ACHN (cell line): ENCODE measurements at places on chromosomes 1 and 21.

DNA sequence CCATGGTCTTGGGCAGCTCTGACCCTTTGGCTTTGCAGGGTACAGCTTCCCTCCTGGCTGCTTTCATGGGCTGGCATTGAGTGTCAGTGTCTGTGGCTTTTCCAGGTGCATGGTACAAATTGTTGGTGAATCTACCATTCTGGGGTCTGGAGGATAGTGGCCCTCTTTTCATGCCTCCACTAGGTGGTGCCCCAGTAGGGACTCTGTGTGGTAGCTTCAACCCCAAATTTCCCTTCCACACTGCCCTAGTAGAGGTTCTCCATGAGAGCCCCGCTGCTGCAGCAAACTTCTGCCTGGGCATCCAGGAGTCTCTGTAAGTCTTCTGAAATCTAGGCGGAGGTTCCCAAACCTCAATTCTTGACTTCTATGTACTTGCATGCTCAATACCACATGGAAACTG lies 494.5 kb upstream of the LRRC7 start:
- DNase-seq = peak; percentile 1

DNA sequence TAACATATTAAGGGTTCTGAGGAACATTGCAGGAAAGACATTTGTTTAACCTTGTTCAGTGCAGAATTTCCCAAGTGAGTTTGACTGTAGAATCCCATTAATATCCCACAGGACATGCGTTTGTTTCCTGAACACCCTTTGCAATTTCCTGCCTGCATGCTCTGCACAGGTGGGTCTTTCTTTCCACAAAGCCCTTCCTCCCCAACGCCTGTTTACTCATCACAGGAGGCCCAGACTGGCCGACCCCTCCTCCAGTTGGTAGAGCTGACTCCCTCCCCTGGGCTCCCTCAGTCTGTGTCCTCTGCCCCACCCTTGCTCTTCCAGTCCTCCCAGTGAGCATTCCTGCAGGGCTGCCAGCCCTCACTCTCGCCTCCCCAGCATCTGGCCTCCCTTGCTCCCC lies 47.5 kb upstream of the CTPS1 start:
- DNase-seq = no peak

GRCh38 chr1:172746091-172746949 lies 87.4 kb downstream of the FASLG start:
- peak; percentile 95 for DNase-seq

GRCh38 chr1:109501644-109502363 lies 7.7 kb downstream of the AMIGO1 start:
- no peak for DNase-seq

DNA sequence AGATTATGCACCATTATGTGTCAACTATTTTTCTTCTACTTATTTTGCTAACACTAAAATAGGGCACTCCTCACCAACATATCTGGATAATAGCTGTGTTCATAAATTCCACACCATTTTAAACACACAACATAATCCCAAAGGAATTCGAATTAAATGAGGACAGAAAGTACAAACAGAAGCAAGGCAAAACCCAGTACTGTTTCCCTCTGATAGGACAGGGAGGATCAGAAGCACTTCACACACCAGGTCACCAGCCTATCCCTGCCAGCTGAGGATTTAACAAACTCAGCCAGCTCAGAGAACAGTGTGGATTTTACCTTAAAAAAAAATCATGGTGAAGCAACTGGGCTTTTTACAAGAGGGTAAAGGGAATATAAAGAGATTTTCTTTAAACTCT lies 20.0 kb downstream of the CRYZ start:
- DNase-seq = no peak

DNA sequence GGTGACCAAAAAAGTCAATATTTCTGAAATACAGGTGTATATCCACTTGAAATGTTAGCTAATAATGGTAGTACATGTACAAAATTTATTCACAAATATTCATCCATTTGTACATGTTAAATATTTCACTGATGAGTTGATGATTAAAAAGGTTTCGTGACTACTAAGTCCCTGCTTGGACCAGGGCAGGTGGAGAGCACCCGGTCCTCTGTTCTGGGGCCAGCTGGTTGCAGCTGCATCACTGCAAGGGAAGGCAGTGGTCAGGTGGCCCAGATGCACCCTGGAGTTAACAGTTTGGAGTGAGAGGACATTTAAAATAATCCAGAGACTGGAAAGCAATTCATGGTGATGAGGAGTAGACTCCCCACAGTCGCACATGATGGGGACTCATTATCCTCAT lies 141.2 kb downstream of the ZBTB18 start:
- DNase-seq = no peak

- no peak for DNase-seq
Observed at GRCh38 chr1:185610954-185611353, 123.2 kb upstream of the HMCN1 start.

GRCh38 chr1:110211496-110212168 lies 1.5 kb downstream of the KCNC4 start:
- no peak for DNase-seq

DNA sequence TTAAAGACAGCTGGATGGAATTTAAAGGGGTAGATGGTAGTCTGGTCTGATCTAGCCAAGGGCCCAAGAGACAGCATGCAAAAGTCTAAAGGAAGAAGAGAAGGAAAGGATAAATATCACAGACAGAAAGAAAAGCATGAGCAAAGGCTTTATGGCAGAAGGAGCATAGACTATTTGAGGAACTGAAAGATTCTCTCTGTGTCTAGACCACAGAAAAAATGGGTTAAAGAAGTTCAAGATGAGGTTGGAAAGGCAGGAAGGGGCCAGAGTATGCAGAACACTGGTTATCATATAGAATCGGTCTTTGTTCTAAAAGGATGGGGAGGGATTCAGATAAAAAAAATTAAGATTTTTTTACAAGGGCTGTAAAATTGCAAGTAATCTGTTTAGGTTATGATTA lies 136.8 kb upstream of the SGIP1 start:
- no peak for DNase-seq

DNA sequence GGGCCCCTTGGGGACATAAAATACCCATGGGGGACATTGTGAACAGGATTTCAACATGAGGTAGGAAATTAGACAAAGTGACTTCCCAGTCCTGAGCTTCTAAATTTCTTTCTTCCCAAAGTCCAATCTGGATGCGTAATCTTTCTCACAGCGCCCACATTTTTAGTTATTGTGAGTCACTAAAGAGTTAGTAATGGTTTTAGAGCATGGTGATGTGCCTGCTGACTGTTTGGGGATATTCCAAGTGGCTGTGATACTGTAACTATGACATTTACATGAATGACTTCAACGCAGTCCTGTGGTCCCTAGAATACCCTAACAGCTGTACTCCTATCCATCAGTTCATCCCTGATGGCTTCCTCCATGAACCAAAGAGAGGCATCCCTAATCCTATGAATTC lies 224.0 kb upstream of the COA6 start:
- DNase-seq = no peak

DNA sequence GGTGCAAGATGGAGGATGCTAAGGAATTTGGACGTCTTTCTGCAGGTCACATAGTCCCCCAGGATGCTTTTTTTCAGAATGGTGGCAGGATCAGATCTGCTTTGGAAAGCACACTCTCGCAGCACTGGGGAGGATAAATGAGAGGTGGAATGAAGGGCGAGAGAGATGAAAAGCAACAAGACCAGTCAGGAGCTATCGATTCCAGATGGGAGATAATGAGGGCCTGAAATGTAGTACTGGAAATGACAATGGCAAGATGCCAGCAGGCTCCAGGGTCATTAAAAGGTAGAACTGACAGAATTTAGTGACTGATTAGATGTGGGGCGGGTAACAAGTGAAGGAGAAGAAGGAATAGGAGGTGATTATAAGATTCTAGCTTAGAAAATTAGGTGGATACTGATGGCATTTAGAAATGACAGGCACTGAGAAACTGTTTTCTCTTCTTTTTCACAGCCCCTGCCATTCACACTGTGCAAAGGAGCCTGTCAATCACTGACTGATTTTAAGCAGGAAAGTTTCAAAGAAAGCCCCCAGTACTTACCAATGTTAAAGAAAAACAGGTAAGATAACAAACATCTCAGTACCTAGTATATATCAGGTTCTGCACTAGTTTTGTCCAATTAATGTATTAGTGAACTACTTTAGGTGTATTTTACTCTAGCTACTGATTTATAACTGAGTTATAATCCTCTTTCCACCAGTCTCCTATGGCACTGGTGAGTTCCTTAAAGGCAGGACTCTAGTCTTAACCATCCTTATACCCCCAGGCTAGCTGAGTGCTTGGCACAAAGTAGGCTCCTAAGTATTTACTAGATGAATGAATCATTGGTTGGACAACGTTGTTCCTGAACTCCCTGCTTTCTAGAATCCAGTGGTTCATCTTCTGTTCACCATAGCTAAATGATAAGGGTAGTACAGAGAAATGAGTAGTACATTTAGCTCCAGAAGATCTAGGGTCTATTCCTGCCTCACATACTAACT lies 9.2 kb downstream of the PIGM start:
- DNase-seq = no peak

DNA sequence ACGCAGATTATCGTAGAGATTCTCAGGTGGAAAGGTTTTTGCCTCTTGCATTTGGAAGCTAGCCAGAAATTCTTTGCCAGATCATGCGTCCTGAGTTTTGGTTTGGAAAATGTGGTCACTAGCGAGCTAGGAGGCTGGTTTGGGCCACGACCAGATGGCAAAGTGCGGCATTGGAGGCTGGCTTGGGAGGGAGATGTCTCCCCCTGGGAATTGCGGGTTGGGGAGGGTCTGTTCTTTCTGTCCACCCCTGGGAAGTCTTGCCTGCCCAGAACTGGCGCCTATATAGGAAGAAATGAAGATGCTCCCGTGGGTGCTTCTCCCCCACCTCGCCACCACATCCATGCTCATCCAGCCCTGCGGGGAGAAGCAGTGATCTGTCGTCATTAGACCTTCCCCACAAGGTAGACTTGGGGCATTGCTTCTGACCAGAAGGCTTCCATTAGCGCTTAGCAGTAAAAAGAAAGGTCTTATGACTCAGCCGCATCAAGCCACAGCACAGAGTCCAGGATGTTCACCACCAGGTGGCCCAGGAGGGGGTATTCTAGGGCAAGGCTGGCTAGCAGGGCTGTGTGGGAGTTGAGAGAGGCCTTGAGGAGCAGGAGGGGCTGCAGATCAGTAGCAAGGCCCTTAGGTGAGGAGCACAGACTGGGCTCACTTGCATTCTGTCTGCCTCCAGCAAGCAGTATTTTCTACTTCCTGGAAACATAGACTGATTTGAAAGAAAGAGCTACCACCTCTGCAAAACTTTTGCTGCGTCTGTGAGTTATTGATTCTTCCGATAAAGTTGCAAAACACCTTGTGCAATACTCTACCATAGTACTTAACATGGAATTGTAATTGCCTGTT lies 1.5 kb upstream of the PTP4A2 start:
- peak; percentile 93 for DNase-seq

DNA sequence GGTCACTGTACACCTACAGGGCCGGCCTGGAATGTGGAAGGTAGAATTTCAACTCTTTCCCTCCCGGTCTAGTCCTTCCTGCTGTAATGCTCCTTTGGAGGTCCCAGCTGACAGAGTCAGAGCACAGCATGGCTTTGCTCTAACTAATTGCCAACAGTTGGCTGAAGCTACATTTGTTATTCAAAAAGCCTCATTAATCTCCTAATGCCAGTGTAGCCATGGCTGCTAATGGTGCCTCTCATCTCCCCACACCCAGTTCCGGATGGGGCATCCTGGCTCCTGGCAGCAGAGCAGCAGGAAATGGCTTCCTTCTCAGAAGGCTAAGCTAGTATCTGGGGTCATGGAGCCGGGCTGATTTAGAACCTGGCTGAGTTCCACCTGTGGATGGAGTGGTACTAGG lies 18.7 kb upstream of the CAMK1G start:
- DNase-seq = no peak

DNA sequence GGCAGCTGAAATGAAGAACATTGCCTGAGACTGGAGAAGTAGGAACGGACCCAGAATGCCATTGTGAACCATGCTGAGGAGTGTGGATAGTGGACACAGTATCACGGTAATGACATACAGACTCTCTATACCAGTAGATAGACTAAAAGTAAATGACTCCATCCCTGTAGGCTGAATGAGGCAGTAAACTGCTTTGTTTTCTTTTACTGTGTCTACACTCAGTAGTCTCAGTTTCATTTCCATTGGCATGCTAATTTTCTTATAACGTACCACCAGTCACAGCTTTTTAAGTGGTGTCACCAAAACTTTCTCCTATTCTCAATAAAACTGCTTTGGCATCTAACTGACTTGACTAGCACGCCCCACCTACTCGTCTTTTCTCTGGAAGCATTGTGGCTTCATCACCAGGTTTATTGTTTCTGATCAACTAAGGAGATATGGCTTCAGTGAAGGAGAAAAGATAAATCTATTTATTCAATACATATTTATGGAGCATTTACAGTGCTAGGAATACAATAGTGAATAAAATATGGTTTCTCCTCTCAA lies 8.4 kb upstream of the ZNF697 start:
- no peak for DNase-seq

GRCh38 chr1:197041486-197042353 lies 25.3 kb downstream of the F13B start:
- DNase-seq = no peak

DNA sequence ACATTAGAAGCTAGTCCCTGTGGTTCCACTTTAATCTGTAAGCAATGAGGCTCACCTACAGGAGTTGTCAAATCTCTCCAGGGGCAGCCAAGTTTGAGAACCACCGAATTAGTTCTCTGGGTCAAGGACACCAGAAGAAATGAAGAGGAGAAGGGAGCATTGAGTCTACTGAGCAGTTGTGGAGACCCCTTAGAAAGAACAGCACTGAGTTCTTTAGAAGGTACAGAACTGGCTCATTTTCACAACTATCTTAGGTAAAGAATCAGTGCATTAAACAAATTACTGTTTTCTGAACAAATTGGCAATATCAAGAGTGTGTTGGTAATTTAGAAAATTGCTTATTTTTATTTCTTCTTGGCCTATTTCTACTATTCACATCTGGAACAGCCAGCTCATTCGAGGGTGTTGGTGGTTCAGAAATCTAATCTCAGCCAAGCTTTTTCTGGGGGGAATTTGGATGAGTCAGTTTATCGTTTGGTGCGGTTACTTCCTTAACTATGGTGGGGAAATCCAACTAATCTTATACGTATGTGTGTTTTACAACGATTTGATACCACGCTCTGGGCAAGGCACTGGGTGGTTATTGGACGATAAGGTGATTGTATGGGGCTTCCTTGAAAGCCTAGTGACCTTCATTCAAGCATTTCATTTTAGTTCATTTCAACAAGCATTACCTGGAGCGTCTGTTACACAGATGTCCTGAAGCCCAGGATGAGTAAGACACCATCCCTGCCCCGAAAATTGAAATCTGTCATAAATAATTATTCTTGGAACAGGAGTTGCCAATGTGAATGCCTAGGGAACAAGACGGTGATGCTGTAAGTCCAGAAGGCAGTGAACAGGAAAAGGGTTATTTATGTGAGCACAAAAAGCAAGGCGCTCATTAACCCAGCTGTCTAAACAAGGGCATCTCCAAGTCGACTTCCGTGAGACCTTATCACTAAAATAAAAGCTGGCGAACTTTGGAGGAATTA lies 52.0 kb upstream of the TMPRSS2 start:
- no peak for DNase-seq

- no peak for DNase-seq
Observed at GRCh38 chr1:174204697-174205308, 45.5 kb downstream of the RABGAP1L start.

DNA sequence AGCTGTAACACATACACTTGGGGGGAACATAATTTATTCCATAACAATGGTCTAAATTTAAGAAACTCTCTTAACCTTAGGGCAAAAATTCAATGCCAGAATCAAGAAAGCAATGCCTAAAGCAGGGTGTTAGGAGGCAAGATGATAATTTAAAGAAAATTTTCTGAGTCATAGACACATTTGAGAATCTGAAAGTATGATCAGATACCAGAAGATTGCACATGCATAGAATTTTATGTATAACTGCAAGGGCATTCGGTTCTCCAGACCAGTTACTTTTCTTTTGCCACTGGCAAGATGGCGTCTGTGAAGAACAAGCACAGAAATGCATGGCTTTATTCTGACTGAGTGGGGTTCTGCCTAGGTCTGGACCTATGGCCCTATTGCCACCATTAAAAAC lies 64.4 kb upstream of the IPO9 start:
- no peak for DNase-seq
